ENCODE measurements at places on chromosomes 5 and 9.

DNA sequence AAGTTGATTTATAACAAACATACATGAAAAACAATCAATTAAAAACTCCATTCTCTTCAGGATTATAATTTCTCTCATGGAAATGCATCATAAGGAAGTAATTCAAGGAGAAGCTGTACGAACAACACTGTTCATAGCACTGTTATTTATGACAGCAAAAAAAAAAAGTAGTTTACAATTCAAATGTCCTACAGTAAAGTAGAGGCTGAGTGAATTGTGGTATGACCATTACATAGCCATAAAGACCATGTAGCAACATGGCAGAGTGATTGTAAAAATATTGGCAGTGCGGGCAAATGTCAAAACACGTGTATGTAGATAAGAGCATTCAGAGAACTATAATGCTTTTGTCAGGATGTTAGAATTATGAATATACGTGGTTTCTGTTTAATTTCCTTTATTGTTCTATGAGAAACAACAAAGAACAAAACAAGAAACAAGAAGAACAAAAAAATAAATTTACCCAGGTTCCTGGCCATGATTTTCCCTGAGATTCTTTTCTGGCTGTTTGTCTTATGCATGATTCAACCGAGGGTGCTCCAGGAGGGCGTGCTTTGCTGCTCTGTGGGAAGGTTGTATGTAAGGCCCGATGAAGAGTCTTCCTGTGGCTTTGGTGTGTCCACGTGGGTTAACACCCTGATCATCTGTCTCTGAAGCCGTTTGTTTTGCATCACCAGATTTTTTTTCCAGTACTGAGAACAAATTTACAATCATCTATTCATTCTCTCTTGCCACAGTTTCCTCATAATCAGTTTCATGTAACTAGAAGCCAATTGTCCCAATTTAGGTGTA is 28.8 kb downstream of the GCNT4 start:
- DNase-seq = peak; percentile 9

DNA sequence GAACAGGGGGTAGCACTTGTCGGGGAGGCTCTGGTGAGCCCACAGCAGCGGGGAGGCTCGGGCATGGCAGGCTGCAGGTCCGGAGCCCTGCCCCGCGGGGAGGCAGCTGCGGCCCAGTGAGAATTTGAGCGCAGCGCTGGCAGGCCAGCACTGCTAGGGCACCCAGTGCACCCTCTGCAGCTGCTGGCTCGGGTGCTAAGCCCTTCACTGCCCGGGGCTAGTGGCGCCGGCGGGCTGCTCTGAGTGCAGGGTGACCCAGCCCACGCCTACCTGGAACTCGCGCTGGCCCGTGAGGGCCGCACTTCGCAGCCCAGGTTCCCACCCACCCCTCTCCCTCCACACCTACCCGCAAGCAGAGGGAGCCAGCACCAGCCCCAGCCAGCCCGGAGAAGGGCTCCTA is 151.0 kb downstream of the NXNL2 start:
- no peak for DNase-seq

DNA sequence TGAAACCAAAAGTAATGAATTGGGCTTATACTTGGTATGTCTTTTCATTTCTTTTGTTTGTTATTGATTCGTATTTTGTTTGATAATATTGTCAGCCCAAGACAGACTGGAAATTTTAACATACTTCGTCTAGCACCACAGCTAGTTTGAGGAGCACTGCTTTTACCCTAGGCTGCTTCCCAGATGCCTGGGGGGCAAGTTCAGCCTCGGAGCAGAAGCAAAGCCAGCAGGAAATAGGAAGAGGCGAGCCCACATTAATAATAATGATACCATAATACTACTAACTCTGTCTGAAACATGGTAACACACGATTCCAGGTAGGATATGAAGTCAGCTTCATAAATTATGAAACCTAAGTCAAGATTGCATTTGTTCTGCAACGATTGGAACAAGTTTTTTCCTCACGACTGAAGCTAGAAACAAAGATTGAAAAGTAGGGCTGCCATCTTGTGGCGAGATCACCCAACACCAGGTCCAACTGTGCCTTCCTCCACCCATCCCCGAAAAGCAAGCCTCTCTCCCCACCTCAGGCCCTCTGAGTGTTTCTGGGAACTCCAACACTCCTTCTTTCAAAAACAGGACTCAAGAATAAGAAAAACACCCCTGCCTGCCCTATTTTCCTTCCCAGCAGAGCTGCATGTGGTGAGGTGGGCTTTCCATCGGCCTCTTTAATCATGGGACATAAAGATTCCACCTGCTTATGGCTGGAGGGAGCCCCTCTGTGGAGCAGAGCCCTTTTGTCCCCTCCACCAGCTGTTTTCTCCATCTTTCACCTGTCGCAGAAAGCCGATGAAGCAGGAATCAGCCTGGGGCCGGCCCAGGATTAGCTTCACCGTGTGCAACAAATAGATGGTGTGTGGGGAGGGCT is 236.4 kb downstream of the CAAP1 start:
- no peak for DNase-seq

DNA sequence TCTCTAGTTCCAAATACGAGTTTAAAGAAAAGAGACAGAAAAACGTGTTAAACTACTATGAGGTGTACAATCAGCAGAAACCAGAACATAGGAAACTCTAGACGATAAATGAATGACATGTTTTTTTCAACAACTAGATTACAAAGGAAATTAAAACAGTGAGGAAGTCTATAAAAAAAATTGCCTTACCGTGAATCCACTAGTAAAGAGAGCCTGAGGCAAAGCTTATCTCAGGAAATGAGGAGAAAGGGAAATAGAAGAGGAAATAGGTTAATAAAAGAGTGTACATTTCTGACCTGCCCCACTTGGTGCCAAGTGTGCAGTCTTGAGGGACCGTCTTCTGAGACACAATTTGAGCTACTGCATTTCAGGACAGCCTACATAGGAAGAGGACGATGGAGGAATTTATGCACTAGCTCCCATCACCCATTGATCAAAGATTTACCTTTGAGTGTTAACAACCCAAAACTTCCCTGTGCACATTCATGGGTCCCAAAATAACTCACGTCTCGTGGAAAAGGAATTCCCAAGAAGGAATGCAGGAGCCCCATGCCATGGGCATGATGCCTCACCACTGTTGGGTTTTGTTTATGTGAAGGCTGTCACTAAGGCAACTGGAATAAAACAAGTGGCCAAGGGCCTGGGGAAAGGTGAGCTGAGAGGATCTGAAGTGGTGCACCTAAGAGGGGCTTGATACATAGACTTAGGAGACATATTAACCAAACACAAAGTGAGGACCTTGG is 53.6 kb upstream of the SLC1A3 start:
- DNase-seq = no peak

DNA sequence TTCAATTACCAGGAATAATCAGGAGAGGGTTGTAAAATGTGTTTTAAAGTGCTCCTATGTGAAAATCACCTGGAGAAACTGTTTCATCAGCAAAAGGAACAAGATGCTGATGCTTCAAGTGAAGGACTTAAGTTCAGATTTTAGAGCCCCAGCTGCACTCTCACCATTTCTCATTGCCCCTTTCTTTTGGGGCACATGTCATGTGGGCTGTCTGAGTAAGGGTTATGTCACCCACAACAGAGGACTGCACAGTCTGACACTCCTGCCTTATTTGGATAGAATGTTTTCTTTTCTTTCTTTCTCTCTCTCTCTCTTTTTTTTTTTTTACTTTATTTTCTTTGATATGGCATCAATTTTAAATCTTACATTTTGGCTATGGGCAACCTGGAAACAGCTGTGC is 204.1 kb upstream of the EFNA5 start:
- no peak for DNase-seq

DNA sequence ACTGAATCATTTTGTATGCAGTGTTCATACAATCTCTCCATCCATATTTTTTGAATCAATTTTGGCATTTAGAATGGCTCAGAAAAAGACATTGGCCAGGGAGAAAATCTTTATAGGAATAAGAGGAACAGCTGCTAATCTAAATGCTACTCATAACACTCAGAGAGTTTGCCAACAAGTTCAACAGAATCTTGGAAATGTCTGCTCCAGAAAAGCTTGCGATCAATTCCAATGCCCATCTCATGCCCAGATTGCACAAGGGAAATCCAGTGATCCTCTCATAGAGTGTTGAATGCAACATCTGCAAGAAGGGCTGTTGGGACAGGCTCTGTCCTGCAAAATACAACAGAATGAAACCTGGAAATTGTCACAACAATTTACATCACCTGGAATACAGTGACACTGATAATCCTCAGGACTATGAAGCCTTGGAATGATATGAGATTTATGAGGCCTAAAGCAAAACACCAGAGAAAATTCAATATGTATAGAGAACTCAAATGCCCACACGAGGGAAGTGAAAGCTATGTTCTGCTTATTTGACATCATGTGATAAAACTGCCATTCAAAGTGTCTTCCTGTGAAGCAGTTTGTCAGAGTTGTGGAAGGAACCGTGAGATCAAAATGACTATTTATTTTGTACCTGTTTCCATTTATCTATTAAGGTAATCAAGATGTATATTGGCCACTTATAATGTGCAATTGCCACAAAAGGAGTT is 190.1 kb downstream of the PARP8 start:
- no peak for DNase-seq

DNA sequence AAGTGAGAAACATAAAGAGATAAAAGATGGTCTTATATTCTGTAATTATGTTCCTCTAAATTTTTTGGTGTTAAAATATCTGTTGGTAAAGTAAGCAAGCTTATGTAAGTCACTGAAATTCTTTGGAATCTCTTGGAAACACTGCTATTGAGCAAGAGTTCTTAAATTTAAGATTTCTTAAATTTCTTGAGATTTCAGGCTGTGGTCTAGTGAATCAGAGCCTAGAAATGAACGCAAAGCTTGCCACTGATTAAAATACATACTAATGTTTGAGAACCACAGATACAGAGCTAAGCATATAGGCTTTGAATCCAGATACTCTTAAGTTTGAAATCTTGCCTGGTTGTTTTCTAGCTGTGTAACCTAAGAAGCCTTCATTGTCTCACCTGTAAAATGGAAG is 133.4 kb downstream of the TRPM3 start:
- DNase-seq = no peak

DNA sequence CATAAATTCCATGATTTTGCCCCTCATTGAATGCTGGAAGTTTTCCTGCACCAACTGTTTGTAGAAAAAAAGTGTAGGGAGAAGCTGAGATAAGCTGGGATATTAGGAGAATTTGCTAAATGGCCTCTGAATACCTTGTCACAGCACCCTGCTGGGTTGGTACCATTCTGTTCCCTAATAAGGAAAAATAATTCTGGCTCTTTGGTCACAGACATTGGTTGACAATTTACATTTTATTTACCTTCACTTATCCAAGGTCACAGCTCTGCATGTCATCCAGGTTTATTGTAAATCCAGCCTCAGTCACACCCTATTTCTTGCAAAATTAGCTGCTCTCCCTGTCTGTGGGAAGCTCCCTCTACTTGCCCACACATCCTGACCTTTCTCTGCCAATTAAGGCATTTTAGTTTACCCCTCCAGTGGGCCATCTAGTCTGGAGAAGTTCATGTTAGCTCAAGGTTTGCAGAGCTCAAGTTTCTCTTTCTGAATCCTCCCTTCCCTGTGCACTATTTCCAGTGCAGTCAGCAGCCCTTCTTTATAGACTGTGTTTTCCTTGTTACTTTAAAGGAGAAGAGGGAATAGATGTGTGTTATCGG is 115.4 kb upstream of the NTRK2 start:
- DNase-seq = no peak

- DNase-seq = no peak
These were observed 41.7 kb upstream of the GABRP start for GRCh38 chr5:170741801-170742200.

DNA sequence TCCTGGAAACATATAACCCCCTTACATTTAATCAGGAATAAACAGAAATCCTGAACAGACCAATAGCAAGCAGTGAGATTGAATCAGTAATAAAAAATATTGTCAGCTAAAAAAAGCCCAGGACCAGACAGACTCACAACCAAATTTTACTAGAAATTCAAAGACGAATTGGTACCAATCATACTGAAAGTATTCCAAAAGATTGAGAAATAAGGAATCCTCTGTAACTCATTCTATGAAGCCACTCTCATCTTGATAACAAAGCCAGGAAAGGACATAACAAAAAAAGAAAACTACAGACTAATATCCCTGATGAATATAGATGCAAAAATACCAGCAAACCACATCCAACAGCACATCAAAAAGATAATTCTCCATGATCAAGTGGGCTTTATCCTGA is 714.0 kb downstream of the SEMA5A start:
- no peak for DNase-seq

DNA sequence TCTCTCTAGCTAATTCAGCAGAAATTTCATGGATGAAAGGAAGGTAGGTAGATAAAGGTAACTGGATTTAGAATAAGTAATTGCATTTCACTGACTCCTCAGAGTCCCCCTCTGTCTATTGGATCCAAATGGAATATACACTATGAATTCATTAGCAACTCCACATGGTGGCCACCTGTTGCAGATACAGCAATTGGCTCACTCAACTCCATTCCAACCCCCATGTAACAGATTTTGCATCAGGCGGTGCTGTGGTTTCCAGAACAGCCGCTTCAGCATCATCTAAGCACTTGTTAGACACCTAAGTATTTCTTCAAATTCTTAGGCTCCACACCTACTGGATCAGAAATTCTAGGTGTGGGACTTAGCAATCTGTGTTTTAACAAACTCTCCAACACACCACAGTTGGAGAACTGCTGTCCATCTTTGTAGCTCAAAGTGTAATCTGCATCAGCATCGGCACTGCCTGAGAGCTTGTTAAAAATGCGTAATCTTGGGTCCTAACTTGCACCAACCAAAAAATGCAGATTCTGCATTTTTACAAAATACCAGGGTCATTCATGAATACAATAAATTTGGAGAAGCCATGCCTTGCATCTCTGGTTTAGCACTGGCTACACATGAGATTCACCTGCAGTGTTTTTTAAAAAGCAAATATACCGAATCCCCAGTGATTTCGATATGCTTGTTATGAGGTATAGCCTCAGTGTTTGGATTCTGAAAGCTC is 413.8 kb upstream of the CD180 start:
- DNase-seq = no peak

DNA sequence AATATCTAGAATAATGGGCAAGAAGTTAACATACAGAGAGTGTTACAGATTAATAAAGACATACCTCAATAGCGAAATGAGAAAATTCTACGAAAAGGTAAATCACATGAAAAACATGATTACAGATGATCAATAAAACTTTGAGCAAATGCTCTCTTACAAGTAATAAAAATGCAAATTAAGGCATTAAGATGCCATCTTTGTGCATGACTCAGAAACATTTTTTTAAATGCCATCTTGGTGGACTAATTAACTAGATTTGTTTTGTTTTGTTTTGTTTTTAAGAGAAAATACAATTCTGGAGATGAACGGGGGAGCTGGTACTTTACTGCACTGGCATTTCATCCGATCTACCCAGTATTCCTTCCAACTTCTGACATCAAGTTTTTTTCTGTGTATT is 130.2 kb downstream of the SUSD1 start:
- no peak for DNase-seq

GRCh38 chr9:86577420-86578333 is 223.5 kb upstream of the TUT7 start:
- no peak for DNase-seq

Data from stimulated activated CD4-positive, alpha-beta T cell treated with anti-CD3 and anti-CD28 coated beads, Interleukin-2, amount 100 ng/mL, for 4 hours (primary cell).